ENCODE measurements at places on chromosomes 3 and 15.

DNA sequence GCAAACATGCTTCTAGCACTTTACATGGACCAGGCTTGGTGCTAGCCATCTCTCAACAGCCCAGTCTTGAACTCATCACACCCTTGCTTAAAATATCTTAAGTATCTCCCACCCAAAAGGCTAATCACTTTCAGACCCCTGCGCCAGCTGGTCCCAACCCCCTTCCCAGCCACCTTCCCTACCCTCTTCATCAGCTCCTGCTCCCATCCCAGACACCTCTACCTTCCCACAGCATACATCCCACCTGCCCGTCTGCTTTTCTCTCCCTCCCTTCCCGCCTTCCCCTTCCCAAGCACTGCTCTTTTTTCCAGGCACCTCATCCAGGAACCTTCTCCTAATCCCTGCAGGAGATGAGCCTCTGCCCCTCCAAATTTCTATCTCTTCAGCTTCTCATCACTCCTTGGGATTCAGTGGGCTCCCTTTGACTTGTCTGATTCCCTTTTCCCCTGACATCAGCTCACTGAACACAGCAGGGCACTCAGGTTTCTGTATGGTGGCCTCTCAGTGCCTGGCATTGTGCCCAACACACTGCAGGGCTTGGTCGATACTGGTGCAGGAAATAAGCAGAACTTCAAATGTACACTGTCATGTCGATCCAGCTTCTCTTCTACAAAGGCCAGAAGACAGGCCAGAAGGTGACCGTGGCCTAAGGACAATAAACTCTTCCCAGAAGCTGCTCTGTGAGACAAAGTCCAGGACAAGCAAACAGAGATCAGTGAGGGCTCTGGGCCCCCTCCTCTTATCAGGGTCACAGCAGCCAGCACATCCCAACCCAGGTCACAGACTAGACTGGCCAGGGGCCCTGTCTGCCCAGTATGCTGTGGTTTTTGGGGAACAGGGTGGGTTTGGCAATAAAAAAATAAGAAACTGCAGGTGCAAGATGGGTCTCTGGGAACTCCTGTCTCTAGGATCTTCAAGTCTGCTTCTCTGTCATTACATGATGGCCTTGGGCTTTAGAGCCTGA lies 2.2 kb upstream of the ITIH1 start:
- no peak for DNase-seq

DNA sequence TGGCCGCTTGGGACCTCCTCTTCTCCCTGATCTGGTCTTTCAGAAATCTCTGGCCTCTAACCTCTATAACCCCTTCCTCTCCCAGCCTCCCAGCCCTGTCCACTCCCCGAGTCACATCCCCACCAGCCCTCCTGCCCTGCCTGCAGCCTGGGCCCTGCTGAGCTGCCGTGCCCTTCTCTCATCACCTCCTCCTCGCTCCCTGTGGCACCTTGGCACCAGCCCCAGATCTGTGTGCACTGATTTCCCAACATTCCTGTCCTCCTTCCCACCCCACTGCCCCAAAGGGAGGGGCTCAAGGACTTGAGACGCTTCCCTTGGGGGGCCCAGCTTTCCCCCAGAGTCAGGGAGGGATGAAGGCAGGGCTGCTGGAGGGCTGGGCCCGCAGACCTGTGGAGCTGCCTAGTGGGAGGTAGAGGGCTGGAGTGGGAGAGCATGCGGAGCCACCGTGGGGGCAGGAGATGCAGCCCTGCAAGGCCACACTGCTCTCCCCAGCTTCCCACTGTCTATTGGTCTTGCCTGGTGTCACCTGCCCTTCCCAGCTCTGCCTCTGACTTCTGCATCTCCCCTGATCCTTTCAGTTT lies 42.7 kb downstream of the EXOG start:
- no peak for DNase-seq

DNA sequence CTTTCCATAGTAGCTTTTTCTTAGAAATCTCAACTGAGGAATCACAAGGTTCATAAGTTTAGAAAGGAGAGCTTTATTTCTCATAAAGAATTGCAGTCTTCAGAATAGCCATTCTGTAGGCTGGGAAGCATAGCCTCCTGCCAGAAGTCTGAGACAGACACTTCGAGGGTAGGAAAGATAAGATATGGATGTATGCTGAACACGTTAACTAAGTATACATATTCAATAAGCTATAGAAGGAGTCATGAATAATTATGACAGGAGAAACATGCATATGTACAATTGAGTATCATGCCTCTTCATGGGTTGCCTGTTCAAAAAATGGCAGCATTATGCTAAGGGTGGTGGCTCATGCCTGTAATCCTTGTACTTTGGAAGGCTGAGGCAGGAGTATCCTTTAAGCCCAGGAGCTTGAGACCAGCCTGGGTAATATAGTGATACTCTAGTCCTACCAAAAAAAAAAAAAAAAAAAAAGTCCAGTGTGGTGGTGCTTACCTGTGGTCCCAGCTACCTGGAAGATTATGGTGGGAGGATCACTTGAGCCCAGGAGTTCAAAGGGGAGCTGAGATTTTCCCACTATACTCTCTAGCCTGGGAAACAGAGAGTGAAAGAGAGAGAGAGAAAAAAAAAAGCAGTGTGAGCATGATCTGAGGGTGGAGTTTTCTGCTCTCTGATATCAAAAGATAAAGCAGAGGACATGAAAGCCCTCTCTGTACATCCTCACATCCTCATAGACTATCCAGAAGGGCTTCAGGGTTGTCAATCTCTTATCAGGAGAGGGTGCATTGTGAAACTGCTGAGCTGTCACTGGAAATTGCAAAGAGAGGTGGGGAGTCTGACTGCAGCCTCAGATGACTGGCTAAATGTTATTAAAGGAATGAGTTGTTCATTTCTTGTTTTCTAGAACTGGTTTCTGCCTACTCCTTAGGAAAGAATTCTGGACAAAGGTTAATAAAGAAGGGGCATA lies 23.6 kb upstream of the CADPS start:
- no peak for DNase-seq

DNA sequence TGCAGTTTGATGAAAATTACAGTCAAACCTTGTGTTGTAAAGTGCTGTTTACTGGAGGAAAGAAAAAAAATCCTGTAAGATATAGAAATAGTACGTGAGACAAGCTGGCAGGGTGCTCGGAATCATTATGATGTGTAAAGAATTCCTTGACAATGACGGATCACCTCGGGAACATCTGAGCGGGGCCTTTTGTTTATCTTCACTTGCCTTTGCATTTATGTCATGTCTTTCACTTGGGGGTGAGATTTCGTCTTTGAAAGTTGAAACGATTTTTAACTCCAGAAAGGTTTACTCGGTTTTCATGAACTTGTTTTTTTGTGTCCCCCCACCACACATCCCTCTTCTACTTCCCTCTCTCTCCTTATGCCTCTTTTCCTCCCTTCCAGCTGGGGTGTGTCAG lies 128.3 kb upstream of the VEPH1 start:
- no peak for DNase-seq

DNA sequence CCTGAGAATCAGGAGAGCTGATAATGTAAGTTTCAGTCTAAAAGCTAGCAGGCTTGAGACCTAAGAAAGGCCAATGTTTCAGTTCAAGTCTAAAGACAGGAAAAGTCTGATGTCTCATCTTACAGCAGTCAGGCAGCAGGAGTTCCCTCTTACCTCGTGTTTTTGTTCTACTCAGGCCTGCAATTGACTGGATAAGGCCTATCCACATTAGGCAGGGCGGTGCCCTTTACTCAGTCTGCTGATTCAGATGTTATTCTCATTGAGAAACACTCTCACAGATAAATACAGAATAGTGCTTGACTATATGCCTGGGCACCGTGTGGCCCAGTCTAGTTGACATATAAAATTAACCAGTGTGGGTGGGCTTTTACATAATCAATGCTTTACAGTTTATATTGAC lies 122.4 kb downstream of the NR1D2 start:
- no peak for DNase-seq

GRCh38 chr3:192637803-192638202 lies 89.5 kb downstream of the FGF12 start:
- no peak for DNase-seq

DNA sequence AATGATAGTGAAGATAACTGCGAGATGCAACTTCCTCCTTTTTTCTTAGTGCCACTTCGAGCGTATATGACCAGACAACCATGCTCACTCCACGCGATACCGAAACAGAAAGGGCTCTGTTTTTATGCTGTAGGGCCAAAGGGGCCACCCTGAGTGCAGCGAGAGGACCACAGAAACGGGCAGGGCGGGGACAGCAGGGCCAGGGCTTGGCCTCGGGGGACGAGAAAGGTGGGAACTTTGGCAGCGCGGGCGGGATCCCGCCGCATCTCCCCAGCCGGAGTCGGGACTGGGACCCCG lies 483 bp downstream of the VPS13C start:
- DNase-seq: no peak

GRCh38 chr15:101018016-101018415 lies 98.9 kb downstream of the LRRK1 start:
- no peak for DNase-seq

GRCh38 chr3:154766765-154767503 lies 313.2 kb upstream of the MME start:
- no peak for DNase-seq

DNA sequence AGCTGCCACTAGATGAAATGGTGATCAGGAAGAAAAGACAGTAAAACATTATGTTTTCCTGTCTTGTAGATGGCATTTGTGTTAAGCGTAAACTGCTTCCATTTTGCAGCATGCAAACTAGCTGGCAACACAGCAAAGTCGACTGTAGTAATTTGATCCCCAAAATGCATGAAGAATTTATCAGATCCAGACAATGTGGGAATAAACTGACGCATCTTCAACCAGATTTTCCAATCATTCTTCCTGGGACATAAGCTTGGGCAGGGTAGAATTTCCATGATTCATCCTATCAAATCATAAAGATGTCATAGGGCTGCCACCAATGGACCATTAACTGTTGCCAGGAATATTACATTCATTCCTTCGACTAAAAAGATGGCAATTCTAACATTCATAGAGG lies 260.3 kb downstream of the ERC2 start:
- DNase-seq: no peak

GRCh38 chr3:15063238-15063637 lies 1.9 kb downstream of the MRPS25 start:
- no peak for DNase-seq

DNA sequence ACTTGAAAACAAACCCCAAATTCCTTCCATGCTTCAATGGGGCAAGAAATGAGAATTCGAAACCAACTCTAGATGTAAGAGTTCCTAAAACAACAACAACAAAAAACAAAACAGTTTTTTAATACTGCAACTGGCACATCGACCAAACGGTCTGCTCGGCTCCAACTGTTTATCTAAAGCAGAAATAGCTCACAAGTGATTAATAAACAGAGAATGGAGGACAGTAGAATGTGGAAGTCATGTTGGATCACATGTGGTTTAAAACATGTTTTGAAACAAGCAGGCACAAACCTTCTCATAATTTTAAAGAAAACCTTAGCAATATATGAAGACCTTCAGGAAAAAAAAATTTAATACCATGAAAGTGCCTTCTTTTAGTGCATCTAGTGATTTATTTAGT lies 55.1 kb downstream of the SETMAR start:
- DNase-seq: no peak

- DNase-seq: no peak
Observed at GRCh38 chr15:45604326-45604725, 17.1 kb downstream of the BLOC1S6 start.

DNA sequence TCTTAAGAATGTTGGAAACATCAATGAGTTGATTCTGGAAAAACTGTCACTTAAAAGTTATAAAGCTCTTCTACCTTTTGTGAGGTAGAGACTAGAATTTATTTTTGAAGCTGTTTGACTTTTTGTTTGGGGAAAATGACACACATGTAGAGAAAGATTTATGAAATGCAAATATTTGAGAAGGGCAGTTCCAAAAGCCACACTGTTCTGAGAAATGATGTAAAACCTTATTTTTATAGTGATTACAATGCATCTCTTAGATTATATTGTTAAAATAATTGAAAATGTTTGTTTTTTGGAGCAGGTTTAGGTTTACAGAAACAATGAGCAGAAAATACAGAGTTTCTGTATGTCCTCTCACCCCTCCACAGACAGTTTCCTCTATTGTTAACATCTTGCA lies 116.1 kb upstream of the CMC1 start:
- DNase-seq: no peak

GRCh38 chr15:31340592-31340991 lies 14.0 kb downstream of the KLF13 start:
- DNase-seq: no peak

GRCh38 chr15:41798607-41799487 lies 24.6 kb downstream of the MAPKBP1 start:
- no peak for DNase-seq

GRCh38 chr15:66677336-66677735 lies 24.7 kb upstream of the SMAD6 start:
- DNase-seq: no peak

- no peak for DNase-seq
Observed at GRCh38 chr15:44153352-44153751, 41.7 kb downstream of the FRMD5 start.

- DNase-seq: no peak
Observed at GRCh38 chr3:13543253-13543652, 5.7 kb upstream of the FBLN2 start.

GRCh38 chr3:123169492-123169929 lies 32.2 kb upstream of the SEC22A start:
- no peak for DNase-seq

GRCh38 chr3:126927846-126928245 lies 55.1 kb upstream of the PLXNA1 start:
- DNase-seq: no peak

DNA sequence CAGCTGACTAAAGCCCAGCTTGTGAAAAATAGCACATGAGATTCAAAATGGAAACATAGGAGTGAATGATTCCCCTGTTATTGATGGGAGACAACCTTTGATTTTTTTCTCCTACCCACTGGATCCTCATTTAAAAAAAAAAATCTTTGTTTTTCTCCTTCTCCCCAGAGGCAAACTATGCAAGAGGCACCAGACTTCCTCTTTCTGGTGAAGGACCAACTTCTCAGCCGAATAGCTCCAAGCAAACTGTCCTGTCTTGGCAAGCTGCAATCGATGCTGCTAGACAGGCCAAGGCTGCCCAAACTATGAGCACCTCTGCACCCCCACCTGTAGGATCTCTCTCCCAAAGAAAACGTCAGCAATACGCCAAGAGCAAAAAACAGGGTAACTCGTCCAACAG lies 2.6 kb downstream of the CACNA1D start:
- no peak for DNase-seq

GRCh38 chr3:184345317-184346144 lies 8.1 kb downstream of the FAM131A start:
- peak; percentile 82 for DNase-seq

DNA sequence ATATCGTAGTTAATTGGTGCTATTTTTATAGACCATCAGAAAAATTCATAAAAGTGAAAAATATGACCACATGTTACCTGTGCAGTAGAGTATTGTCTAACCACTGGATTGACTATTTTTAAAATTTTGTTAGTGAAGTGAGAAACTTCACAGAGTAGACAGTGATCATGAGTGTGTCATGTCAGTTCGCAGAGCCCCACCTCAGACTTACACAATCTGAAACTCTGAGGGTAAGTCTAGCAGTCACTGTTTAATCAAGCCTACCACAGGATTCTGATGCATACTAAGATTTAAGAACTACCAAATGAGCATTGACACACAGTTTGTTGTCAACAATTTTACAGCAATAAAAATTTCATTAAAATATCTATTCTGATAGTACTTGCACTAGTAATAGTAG lies 552.9 kb upstream of the SUCLG2 start:
- DNase-seq: no peak

Data from occipital lobe (tissue), 3 donors.